ENCODE measurements at places on chromosomes 3 and 15.

GRCh38 chr15:59157840-59158700 is 48.6 kb upstream of the LDHAL6B start:
- DNase-seq: no peak

DNA sequence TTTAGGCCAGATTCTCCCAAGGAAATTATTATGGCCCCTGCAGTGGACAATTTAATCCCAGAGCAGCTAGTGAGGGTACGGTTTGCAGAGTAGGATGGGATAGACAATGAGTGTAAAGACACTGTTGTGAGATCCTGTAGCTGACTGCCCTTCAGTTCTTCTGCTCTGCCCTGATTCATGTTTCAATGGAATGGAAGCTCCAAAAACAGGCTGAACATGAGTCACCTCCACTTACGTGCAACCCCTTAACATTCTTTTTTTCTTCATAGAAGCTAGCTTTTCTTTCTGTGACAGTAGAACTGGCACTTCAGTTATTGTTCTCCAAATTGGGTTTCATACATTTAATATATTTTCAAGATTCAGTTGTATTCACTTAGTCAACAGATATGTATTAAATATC is 32.1 kb downstream of the CLDN18 start:
- no peak for DNase-seq

GRCh38 chr3:127693336-127693843 is 20.6 kb downstream of the ABTB1 start:
- DNase-seq: peak; percentile 23

- DNase-seq: no peak
Measured at GRCh38 chr3:101072300-101072699, 79.1 kb upstream of the ABI3BP start.

DNA sequence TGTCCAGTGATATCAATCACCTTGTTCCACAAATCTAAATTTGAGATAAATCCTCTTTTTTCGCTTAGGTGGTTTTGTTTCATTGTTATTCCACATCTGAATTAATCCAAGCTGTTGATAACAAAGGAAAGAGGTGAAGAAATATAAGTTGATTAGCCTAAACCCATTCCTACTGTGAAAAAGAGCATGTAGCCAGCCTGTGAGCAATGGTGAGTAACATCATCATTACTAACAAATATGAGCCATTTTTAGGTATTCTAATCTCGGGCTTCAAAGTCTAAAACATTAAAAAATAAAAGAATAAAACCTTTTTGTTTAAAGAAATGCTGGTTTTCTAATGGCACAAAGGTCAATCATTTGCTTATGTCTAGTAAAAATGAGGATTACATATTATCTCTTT is 52.1 kb upstream of the P3H2 start:
- no peak for DNase-seq

GRCh38 chr15:90178468-90179435 is 22.4 kb upstream of the SEMA4B start:
- DNase-seq: no peak

DNA sequence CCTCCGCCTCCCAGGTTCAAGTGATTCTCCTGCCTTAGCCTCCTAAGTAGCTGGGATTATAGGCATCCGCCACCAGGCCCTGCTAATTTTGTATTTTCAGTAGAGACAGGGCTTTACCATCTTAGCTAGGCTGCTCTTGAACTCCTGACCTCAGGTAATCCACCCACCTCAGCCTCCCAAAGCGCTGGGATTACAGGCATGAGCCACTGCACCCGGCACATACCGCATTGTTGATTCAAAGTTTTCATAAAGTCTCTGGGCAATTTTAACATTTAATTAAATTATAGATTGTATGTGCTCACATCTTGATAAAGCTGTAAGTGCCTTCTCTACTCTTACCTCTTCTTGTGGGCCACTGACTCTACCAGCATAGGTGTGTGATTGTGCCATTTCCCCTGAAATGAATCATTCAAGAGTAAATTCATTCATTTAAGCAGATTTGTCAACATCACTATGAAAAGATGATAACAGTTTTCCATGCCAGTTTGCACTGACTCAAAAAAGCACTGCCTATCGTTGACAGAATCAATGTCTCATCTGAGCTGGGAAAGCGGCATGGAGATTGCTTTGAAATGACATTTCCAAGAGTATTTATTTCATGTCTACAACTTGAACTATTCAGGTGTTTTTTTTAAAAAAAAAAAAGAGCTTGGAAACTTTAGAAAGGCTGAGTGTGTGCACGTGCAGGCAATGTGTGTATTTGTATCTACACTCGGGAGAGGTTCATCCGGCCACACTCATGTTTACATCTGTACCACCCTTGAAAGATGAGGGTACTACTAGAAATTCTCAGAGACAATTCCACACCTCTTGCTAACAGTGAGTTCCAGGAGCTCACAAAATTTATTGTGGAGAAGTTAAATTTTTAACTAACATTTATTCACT is 3.5 kb downstream of the BCL2A1 start:
- no peak for DNase-seq

DNA sequence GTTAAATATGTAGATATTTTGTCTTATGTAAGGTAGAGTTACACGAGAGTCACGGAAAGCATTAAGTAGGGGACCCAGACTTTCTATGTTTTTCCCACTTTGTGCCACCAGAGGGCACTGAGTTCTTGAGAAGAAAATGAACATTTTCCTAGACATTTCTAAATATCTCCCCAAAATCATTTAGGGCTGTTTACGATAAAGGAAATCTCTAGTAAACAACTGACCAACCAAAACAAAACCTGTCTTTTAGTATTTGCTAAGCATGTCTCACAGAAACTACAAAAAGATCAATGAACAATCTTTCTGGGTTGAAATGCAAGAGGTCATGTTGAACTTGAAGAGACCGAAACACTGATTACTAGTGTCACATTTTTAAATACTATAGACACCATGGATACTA is 16.1 kb downstream of the POU1F1 start:
- DNase-seq: no peak

GRCh38 chr3:13715961-13716360 is 163.9 kb downstream of the WNT7A start:
- DNase-seq: no peak

GRCh38 chr3:133451309-133451708 is 51.5 kb downstream of the BFSP2 start:
- no peak for DNase-seq

DNA sequence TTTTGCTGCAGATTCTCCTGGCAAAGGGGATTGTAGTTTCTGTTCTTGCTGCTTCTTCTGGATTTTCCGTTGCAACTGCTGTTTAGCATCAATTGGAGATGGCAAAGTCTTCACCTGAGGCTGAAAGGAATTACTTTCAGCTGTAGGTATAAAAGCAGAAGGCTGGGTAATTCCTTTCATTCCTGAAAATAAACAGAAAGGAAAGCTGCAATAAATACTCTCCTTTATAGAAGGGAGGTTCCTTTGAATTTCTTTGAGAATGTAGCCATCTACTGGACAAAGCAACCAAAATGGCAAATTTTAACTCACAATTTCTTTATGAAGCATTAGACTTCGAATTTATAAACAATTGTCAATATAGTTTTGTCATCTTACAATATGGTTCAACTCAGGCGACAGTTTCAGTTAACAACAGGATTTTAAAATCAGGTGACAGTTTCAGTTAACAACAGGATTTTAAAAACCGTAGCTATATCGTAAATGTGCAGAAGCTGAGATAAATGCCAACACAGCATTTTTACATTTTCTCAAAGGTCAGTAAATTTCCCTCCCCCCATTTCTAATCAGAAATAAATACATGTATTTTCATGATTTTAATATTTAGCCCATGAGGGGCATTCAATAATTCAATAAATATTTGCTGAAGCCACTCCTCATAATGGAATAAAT is 104.9 kb upstream of the NEDD4 start:
- DNase-seq: no peak

GRCh38 chr3:134487406-134487805 is 1.5 kb downstream of the CEP63 start:
- peak; percentile 62 for DNase-seq

DNA sequence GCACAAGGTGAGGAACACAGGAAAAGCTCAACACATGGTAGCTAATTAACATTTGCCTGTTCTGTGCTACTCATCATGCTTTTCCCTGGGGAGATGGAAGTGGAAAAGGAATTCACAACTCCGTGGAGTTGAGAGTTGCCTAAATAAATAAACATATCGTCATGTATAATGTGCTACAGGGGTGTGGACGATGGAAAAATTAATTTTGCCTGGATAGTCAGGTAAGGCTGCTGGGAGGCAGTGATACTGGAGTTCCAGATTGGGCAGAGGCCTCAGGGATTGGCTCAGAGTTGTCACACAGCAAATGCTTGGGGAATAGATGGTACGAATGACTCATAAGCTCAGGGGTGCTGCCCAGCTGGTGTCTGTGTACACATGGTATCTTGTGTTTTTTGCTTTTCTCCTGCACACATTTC is 3.1 kb upstream of the ABHD6 start:
- DNase-seq: no peak

GRCh38 chr3:123682781-123683504 is 98.1 kb upstream of the HACD2 start:
- no peak for DNase-seq
